ENCODE measurements at places on chromosomes 7 and 10.

DNA sequence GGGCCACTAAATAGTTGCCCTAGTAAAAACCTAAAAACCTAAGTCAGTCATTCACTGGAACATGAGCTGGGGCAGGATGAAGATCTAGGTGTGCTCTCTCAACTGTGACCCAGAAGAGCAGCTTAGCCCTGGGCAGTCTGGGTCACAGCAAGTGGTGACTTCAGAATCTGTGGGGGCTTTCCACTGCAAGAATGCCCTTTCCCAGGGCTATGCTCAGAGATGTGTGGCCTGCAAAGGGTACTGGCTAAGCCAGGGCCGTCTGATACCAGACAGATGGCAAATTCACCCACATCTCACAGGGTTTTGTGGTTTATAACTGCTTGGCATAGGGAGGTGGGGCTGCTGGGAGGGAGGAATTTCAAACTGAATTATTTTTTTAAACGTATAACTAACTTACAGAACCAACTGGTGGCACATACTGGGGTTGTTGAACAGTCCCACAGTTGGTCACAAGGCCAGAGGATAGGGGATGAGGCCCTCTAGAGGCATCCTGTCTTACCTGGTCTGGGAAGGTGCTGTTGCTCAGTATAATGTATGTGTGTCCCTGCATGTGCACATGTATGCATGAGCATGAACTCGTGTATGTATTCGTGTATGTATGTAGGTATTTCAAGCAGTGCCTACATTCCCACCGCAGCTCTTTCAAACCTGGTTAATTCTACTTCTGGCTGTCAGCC is 63.2 kb downstream of the PRPF18 start:
- no peak for DNase-seq

DNA sequence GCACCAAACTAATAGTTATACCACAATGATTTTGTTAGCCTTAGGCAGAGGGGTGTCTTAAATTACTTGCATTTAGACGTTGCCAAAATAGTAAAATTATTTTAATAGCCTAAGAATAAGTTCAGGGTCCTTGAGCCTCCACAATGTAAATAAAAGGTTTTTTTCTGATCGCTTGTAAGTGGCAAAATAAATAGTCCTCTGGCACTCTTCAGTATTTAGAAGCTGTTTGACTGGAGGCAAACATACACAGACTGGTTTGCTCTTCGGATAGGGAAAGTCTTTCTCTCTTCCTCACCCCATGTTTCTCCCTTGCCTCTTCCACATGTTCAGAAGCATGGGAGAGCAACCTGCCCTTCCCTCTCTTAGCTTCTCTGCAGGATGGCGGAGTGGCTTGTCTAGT is 49.5 kb upstream of the FAM180A start:
- no peak for DNase-seq

DNA sequence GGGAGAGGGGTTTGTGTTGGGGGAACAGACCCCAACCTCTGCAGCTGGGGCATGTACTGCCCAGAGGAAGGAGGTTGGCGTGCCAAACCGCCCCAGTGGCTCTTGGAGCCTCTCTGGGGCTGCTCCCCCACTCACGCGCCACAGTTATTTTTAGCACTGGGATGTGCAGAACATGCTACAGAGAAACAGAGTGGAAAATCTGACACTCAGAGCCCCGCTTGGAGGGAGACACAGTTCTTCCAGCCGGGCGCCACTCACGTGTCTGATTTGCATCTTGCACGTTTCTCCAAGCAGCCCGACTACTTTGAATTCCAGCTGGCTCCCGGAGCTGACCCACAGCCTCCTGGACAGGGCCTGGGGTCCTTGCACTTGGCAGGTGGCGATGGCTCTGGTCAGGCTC is 182.0 kb downstream of the RPS24 start:
- DNase-seq, result no peak

- DNase-seq, result no peak
Measured at GRCh38 chr10:15817409-15818046, 42.8 kb downstream of the MINDY3 start.

- DNase-seq, result peak; percentile 31
Measured at GRCh38 chr10:5812283-5813090, 747 bp downstream of the GDI2 start.

GRCh38 chr7:138257459-138258196 is 181.4 kb downstream of the AKR1D1 start:
- DNase-seq, result no peak

- no peak for DNase-seq
Measured at GRCh38 chr10:19480353-19480752, 335.9 kb upstream of the PLXDC2 start.

DNA sequence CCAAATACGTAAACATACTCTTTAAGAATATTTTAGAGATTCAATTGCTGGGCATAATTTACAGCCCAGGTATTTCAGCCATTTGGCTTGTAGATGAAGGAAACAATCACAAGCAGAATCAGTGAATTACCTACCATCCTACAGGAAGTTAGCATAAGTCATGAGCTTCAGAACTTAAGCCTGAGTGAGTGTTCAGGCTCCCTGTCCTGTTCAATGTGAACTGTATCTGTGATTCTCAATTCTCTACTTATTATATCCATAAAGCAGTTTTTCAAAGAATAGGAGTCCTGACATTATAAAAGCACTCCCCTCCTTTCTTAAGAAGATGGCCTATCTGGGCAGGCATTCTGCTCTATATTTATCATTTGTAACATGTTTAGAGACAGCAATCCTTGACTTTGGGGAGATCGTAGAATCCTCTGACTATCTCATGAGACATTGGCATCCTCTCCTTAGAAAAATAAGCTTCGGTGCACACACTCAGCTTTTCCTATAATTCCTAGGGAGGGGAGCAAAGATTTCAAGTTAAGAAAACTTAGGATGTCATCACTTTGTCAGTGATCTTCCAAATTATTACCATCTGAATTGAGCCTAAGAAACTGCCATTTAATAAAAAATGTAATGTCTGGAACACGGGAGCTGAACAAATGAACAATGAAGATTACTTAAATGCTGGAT is 645.2 kb upstream of the IGFBP3 start:
- no peak for DNase-seq

GRCh38 chr7:108875139-108875538 is 305.5 kb downstream of the DNAJB9 start:
- no peak for DNase-seq

DNA sequence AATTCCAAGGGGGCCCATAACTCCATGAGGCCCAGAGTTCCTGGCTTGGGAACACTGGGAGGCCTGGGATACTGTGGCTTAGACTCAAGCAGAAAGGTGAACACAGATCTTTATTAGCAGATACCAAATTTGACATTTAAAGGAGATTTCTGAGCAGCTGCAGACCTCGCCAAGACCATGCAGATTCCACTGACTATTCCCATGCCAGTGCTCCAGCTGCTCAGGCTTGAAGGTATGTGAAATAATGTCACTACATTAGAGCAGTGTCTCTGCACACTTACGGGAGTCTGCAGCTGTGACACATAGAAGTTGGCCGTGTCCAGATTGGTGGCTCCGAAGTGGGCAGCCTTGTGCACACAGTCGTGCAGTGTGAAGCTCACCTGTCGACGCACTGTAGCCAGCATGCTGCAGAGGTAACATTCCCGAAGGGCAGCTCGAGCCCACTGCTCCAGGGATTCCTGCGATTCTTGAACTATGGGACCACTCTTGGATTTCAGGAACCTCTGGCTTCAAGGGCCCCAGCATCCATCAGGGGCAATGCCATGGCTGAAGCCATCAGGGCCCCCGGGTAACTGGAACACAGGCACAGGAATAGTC is 46.1 kb downstream of the SEPTIN7 start:
- no peak for DNase-seq

All from stimulated activated CD4-positive, alpha-beta T cell treated with anti-CD3 and anti-CD28 coated beads, TNF-alpha, amount 100 ng/mL, for 48 hours (primary cell).